ENCODE measurements at places on chromosomes 12 and 14.

- peak; percentile 79 for DNase-seq
These were observed 245.9 kb downstream of the ADAMTS20 start for GRCh38 chr12:43306066-43306465.

DNA sequence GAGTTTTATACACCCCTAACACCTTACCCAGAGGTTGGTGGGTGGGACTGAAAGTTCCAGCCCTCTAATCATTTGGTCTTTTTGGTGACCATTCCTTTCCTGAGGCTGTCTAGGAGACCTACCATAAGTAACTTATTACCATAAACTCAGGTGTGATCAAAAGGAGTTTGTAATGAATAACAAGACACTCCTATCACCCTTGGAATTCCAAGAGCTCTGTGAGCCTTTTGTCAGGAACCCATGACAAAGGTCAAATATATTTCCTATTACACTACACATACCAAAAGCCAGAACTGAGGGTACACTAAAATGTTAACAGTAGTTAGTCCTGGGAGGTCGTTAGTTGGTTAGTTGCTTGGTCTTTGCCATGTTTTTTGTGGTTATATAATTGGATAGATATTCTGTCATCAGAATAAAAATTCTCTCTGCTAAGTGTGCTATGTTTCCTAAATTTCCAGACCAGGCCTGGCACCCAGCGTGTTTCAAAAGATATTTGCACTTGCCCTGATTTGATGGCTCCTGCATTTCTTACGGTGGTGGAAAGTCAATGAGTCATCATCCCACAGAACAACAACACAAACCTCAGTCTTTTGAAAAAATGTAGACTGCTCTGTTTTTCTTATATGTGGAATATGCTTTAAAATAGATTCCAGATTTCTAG is 27.0 kb upstream of the AKAP5 start:
- peak; percentile 59 for DNase-seq

- DNase-seq = no peak
These were observed 217.1 kb upstream of the PLEKHG7 start for GRCh38 chr12:92485351-92486348.

DNA sequence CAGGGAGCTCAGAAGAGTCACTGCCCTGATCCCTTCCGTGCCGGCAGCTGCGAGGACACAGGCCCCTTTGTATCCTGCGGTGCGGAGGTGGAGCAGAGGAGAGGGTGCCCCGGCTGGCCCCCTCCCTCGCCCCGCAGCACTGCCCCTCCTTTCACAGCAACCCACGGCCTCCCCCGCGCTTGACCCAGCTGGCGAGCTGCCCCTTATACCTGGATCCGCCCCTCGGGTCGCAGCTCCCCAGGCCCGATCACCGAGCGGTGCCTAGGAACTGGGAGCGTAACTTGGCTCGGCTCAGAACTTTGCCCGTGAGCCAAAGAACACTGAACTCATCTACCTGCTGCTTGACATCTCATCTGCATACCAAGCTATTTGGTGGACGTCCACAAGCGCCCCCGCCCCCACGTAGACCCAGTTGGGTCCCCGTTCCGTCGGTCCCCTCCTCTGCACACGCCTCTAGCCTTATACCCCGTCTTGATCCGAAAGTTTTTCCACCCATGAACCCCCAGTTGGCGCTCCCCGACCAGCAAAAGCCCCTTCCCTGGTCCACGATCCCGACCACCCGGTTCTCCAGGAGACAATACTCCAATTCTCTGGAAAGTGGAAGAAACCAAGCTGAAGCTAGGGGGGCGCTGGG is 697 bp upstream of the DNAJC14 start:
- no peak for DNase-seq

DNA sequence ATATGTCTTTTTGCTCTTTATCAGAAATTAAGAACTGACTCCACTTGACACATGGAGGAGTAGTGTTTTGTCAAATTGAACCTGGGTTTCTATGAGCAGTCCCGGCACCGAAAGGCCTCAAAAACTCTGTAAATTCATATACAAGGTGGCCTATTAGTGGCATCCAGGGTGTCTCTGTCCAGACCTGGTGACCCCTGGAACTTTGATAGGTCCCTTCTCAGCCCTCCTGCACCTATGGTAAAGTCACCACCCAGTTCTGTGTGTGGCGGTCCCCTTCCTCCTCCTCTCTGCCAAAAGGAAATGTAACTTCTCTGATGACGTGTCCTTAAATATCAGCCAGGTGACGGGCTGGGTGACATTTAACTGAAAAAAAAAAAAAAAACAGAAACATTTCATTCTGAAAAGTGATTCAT is 204.0 kb upstream of the FOXN3 start:
- no peak for DNase-seq

GRCh38 chr12:96034621-96035282 is 635 bp downstream of the LTA4H start:
- no peak for DNase-seq

DNA sequence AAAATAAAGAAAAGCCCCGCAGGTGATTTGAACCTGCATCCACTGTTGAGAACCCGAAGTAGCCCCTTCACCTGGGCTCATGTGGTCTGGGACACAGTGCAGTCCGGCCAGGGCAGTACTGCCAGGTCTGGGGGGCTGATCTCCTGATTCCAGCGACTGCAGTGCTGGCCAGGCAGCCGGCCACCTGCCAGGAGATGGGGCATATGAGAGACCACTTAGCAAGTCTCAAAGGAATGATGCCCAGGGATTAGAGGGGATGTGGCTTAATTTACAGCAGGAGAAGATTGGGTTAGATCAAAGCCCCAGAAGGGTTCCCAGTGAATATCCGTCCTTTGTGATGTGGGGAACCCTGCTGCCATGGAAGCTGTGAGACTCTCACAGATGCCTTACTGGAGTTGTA is 113.3 kb downstream of the PRMT8 start:
- DNase-seq = no peak

GRCh38 chr12:59999291-59999690 is 403.5 kb downstream of the SLC16A7 start:
- no peak for DNase-seq

DNA sequence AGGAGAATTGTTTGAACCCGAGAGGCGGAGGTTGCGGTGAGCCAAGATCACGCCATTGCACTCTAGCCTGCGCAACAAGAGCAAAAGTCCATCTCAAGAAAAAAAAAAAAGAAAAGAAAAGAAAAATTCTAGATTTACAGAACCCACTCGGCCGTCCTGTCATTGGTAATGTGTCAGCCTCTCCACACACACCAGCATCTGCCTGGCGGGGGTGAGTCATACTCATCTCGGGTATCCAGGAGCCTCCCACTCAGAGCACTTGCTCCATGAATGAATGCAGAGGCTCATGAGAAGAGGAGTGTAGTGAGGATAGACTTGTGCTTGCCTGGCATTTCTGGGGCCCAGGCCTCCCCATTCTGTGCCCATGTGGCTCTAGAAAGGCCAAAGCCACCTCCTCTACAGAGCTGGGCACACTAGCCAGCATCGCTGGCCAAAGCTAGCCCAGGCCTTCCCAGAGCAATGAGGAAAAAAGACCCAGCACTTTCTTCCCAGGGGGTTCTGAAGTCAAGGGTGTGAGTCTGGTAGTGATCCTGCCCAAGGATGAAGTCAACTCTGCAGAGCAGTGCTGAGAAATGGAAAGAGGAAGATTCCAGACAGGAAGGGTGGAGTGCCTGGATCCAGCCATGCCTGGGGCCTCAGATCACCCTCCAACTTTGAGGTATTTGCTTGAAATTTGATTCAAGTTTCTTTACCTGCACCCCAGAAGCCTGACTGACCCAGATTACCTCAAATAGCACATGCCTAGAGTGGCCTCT is 31.2 kb upstream of the KLC1 start:
- peak; percentile 59 for DNase-seq

GRCh38 chr14:98900798-98901197 is 371.2 kb downstream of the BCL11B start:
- DNase-seq = no peak

DNA sequence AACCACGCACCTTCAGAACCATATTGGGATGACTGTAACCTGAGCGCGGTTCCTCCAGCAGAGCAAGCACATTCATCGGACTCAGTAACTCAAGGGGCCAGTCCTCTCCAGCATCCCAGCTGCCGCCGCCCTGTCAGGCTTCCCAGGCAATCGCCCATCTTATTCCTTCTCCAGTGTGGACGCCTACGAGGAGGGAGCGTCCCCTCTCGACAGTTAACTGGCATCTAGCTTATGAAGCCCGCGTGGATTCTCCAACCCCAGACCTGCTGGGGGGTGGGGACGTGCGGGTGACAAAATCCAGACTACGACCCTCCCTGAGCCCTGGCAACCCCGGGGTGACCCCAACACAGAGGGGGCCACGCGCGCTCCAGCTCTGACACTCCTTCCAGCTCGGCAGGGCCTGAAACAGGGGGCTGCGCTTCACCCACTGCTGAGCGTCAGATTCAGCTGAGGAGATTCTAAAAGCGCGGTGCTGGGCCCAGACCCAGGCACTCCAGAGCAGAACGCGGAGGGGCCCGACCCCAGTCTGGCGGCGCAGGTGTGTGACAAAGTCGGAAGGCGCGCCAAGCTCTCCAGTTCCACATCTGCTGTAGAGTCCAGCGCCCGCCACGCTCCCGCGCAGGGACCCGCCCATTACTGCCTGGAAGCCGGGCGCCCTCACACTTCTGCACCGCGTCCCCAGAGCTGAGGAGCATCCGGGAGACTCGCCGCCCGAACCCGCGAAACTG is 43.9 kb upstream of the ESR2 start:
- DNase-seq = no peak

- no peak for DNase-seq
These were observed 101.8 kb upstream of the BBS10 start for GRCh38 chr12:76449993-76450392.

GRCh38 chr12:70719672-70720420 is 82.6 kb upstream of the PTPRB start:
- DNase-seq = no peak

GRCh38 chr14:32703183-32703621 is 235.5 kb upstream of the NPAS3 start:
- DNase-seq = no peak

DNA sequence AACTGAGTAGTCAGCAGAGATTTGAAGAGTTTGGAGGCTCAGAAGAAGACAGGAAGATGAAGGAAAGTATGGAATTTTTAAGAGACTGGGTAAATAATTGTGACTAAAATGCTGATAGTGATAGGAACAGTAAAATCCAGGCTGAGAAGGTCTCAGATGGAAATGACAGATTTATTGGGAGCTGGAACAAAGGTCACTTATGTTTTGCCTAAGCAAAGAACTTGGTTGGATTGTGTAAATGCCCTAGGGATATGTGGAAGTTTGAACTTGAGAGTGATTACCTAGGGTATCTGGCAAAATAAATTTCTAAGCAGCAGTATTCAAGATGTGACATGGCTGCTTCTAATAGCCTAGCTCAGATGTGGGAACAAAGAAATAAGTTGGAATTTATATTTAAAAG is 180.9 kb downstream of the TRHDE start:
- DNase-seq = no peak

- DNase-seq = no peak
These were observed 13.0 kb downstream of the CDKL1 start for GRCh38 chr14:50383618-50384225.

GRCh38 chr12:13135371-13136178 is 32.1 kb upstream of the GSG1 start:
- DNase-seq = peak; percentile 74

DNA sequence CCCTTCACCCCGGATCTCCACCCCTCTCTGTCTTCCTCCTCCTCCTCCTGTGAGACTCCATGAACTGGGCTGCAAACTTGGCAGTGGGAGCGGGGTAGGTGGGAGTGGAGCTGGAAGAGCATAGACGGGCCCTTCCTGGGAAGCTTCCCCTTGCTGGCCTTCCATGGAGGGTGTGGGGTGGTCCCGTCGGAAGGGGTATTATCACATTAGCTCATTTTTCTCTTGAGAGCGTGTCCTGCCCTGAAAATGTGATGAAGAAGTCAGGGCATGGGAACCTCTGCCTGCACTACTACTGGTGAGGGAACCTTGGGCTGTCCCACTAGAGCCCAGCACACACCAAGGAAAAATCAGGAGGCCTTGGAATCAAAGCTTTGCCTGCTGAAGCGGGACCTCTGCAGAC is 66.5 kb downstream of the CACNA1C start:
- DNase-seq = no peak

DNA sequence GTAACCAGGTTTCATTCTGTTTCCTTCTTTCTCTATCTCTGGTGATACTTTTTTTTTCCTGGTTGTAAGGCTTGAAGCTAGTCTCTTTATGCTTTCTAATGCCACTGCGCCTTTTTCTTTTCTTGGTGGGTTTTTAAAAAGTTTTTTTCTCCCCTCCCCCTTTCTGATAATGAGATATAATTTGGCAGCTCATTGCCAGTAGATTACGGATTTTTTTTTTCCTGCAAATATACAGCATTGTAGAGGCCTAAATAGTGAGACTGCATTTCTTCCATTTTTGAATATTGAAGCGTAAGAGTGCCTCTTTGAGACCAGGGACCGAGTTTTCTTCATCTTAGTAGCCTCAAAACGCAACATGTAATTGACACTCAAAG is 1.1 kb downstream of the PAPOLA start:
- no peak for DNase-seq

- no peak for DNase-seq
These were observed 22.3 kb downstream of the KCNK10 start for GRCh38 chr14:88300817-88301216.

DNA sequence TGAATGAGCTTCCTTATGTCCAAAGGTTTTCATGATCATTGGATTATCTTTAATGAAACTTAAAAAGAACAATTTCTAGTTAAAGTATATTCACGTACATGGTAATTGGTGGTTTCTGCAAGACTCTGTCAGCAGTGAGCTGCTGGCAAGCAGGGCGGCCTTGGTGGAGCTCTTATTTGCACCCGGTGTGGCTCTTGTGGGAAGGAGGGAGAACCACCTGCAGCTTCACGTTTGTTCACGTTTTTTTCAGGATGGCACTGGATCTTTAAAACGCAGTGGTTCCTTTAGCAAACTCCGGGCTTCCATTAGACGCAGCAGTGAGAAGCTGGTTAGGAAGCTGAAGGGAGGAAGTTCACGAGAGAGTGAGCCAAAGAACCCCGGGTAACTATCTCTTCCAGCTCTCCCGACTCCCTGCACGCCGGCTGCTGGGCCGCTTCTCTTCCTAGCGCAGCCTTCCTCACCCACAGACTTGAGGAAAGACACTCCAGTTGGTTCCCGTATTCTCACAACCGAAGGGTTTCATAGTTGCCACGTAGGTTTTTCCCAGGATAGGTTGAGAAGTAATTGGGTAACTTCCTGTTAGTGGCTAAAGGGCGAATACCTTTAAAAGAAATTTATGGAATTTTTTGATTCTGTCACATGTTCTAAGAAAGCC is 28.3 kb downstream of the XRCC3 start:
- no peak for DNase-seq

GRCh38 chr12:86623267-86623666 is 367.1 kb upstream of the MGAT4C start:
- DNase-seq = no peak

DNA sequence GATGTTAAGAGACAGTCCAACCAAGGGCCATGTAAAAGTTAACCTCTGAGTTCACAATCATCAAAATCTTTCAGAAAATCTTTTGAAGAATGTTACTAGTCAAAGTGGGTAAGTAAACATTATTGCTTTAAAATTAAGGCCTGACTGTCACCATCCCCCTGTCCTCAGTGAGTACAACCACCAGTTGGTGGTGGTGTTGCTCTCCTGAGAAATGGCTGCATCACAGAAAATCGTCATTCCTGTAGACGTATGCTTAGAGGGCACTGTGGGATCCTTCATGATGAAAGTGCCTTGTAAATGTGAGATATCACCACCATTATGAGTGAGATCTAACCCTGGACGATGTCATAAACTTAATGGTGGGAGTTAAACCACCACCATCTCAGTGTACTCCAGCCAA is 451.2 kb downstream of the RPS29 start:
- no peak for DNase-seq

GRCh38 chr14:70934502-70935134 is 27.4 kb downstream of the PCNX1 start:
- peak; percentile 33 for DNase-seq

- no peak for DNase-seq
These were observed 84.5 kb downstream of the SSPN start for GRCh38 chr12:26279908-26280307.
